ENCODE measurements at places on chromosomes 11 and 22.

DNA sequence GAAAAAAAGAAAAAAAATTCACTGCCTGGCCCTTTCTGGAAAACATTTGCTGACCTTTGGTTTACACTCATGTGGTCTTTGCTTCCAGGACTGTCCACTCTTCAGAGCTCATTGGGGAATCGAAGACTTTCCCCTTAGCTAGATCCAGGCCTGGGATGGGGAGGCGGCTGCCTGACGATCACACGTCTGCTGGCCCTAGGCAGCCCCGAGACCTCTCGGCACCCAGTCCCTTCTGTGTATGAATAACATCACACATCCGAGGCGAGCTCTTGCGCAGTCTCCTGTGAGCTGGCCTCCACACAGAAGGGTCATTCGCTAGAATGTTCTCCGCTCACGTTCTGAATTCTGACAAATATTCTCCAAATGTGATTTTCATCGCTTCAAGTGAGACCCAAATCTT lies 25.7 kb upstream of the GAL start:
- no peak for DNase-seq

GRCh38 chr11:87007963-87008362 lies 29.8 kb upstream of the TMEM135 start:
- no peak for DNase-seq

DNA sequence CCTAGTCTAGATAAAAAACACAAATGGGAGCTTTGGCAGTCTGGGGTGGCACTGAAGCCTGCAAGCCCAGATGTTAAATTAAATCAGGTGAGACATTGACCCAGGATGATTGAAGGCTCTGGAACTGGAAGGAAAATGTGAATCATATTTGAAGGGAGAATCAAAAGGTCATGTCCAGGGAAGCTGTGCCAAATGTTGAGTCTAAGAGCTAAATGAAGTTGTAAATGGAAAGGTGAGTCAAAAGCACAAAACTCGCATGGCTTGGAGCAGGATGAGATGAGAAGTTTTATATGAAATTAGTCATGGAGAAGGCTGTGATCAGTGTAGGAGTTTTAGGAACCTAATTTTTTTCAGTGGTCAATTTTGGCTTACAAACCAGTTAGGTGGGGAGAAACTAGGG lies 301.1 kb downstream of the BLID start:
- DNase-seq: no peak

DNA sequence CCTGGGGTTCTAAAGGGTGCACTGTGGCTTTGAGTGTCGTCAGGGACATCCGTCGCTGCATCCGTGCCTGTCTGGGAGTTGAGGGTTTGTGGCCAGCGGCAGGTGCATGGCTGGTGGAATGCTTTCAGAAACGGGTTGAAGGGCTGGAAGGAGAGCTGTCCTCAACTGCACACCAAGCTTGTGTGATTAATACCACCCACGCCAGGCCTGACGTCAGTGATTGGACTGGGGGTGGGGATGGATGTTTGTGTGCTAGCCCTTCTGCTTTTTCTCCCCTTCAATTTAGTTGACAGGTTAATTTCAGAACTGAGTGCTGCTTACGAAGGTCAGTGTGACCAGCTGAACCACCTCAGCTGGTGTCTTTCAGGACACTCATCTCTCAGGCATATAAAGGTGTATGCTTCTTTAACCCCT lies 3.2 kb upstream of the GAB2 start:
- DNase-seq: no peak

DNA sequence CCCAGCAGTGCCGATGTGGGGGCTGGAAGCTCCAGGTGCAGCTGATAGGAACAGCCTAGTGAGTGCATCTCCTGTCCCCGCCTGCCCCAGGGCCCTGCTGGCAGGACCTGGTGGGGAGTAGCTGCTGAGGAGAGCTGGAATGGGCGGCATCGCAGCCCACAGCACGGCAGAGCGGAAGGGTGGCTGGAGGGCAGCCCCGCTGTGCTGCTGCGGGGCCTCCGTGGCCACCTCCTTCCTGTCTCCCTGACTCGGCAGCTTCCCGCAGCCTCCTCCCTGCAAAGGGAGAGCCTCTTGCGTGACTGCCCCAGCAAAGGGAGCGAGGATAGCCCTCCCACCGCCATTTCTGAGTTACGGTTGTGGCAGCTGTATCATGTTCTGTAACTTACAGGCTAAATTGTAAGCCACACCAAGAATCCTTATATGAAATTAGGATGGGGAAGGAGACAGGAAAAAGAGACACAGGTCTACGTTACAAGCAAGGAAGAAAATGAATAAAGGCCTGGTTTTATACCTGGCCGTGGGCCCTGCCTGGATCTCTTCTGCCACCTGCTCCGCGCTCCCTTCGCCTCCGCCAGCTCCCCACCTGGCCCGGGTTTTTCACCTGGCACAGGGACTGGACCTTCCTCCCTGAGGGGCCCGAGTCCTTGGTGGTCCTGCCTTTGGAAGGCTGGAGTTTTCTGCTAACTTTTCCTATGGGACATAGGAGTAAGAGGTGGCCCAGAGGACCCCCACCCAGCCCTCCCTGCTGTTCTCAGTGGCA lies 10.0 kb downstream of the TPCN2 start:
- no peak for DNase-seq

GRCh38 chr22:35681454-35682052 lies 33.3 kb downstream of the APOL6 start:
- no peak for DNase-seq

DNA sequence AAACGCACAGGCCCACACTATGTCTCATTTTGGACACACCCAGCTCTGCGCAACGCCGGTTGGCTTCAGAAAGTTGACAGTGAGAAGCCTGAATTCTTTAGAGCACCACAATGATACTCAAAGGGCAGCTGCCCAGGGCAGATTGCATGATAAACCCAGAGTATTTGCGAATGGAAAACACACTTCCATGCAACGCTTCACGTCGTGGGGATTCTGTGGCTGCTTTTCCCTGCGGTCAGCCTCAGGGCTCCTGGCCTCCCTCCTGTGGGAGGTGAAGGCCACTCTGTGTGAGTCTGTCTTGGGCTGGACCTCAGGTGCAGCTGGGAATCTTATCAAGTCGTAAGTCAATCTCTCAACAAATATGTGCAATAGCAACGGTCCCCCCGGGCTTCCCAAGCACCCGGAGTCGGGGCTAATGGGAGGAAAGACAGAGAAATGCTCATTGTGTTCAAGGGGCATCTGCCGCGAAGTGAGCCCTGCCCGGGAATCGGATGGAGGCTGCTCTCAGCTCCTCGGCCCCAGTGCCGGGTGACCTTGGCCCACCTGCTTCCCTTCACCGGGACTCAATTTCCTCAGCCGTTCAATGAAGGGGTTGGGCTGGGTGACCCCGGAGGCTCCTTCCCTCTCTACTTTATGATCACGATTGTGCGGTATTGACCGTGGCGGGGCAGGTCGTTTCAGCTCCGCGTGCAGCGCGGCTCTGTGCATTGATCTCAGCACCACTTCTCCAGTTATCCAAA lies 623.6 kb downstream of the BRD1 start:
- no peak for DNase-seq

DNA sequence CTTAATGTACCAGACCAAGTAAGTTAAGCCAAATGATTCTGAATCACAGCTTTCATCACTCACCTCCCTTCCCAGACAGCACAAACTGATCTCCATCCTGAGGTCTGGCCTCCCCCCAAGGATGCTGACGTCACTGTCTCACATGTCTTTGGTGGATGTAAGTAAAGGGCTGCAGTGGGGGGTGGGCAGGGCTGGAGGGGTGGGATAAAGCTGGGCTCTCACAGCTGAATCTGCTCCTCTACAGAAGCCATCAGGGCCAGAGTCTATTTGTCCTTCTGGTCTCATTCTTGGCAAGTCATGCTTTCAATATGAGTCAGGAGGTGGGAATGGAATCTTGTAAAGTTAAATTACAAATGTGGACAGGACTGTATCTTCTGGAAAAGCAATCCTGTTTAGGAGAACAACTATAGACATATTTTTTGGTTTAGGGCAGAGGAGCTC lies 32.7 kb downstream of the P4HA3 start:
- no peak for DNase-seq

- no peak for DNase-seq
Measured at GRCh38 chr11:42661942-42662341, 649.9 kb upstream of the API5 start.

DNA sequence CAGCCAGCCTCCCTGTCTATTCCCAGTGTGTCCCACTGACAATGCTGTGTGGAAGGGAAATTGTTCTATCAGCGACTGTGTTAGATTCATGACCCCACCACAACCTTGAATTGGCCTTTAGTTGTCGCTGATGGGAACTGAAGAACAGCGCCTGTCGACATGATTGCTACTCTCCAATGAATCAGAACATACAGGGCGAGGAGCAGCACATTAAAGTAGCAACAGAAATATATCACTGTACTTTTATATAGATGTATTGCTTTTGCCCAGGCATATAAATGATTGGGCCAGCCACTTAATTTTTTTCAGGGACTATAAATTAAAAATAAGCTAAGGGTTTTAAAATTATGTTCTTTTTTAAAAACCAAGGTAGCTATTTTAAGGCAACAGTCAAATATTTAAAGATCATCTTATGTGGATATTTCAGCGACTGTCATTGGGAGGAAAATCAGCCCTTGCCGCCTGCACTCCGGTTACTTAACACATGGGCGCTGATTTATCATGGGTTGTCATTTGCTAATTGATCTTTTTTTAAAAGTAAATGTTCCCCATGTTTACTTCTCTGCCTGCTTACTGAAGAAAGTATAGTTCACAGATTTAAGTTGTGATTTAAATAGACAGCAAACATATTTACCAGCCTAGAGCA lies 42.1 kb downstream of the ARL14EP start:
- no peak for DNase-seq

DNA sequence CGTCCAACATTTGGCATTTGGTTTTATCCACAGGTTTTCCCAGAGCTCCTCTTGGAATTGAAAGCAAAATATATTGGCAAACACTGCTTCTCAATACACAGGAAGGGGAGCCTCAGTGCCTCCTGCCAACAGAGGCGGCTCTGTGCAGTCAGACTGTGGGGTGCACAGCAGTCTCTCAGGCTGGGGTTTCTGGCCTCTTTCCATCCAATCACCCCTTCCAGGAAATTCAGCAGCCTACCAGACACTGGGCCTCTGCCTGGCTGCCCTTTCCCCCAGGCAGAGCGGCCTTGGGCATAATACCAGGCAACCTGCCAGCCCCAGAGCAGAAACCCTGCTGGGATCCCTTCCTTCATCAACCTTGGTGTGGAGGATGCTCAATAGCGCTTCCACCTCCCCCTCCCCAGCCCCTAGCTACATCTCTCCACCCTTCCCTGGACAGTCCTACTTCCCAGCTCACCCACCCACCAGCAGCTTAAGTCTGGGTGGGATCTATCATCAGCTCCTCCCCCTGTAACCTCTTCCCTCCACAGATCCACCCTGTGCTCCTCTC lies 17.8 kb upstream of the RAPSN start:
- peak; percentile 17 for DNase-seq

DNA sequence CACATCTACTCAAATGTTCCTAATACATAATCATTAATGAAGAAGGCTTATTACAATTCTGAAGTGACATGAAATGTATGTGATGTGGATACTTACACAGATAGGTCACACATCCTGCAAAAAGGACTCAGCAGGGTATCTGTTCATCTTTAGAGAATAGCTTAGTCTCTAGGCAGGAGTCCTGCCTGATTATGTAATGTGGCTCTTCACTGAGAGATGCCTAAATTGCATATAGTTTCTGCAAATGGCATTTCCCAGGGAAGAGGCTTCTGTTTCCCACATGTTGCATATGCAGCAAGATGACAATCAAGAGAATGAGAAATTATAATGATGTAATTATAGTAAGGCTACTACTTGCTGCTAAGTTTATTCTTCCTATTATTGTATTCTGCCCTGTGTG lies 58.8 kb upstream of the SLC36A4 start:
- DNase-seq: no peak

- DNase-seq: no peak
Measured at GRCh38 chr11:73398721-73399120, 22.5 kb downstream of the RELT start.

GRCh38 chr11:1165256-1166041 lies 7.7 kb downstream of the MUC5AC start:
- no peak for DNase-seq

DNA sequence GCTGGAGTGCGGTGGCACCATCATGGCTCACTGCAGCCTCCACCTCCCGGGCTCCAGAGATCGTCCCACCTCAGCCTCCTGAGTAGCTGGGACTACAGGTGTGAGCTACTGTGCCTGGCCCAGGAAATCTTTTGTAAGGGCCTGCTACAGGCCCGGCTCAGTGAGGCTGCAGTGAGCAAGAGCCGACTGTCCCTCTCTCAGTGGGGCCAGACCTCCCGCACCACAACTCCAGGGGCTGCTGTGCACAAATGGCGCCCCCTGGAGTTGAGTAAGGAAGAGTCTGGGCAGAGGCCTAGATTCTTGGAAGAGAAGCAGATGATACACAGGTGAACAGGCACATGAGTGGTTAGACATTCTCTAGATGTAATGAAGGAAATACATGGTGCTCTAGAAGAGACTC lies 7.0 kb downstream of the SERHL2 start:
- DNase-seq: no peak

GRCh38 chr11:34613552-34614056 lies 7.3 kb upstream of the EHF start:
- no peak for DNase-seq

- no peak for DNase-seq
Measured at GRCh38 chr22:41308054-41308453, 6.7 kb downstream of the ZC3H7B start.

GRCh38 chr11:125168918-125169456 lies 4.4 kb downstream of the PKNOX2 start:
- DNase-seq: no peak

GRCh38 chr22:45587638-45588505 lies 83.8 kb upstream of the ATXN10 start:
- no peak for DNase-seq

DNA sequence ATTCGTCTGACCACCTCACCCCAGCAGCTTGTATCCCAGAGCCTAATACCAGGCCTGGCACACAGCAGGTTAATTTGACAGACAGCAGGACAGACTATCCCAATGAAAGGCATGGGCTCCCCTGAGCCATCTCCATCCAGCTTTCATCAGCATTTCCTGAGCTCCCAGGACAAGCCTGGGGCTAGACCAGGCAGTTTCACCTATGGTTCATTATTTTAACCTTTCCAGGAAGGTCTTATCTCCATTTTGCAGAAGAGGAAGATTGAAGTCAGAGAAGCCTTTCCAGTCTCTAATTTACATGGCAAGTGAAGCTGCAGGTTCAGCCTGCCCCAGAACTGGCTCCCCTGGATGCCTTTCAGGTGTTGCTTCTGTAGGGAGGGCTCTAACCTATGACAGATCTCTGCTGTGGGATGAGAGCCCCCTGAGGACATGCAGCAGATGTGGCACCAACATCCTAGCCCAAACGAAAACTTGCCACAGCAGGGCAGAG lies 17.0 kb downstream of the ARRB1 start:
- no peak for DNase-seq

- DNase-seq: no peak
Measured at GRCh38 chr22:46008291-46008690, 31.3 kb upstream of the WNT7B start.
